HT1080 (cell line): ENCODE measurements at places on chromosomes 7 and 10.

GRCh38 chr10:6840766-6841165 is 260.7 kb upstream of the PRKCQ start:
- DNase-seq = no peak

GRCh38 chr7:123929107-123929506 is 4.1 kb downstream of the SPAM1 start:
- no peak for DNase-seq

DNA sequence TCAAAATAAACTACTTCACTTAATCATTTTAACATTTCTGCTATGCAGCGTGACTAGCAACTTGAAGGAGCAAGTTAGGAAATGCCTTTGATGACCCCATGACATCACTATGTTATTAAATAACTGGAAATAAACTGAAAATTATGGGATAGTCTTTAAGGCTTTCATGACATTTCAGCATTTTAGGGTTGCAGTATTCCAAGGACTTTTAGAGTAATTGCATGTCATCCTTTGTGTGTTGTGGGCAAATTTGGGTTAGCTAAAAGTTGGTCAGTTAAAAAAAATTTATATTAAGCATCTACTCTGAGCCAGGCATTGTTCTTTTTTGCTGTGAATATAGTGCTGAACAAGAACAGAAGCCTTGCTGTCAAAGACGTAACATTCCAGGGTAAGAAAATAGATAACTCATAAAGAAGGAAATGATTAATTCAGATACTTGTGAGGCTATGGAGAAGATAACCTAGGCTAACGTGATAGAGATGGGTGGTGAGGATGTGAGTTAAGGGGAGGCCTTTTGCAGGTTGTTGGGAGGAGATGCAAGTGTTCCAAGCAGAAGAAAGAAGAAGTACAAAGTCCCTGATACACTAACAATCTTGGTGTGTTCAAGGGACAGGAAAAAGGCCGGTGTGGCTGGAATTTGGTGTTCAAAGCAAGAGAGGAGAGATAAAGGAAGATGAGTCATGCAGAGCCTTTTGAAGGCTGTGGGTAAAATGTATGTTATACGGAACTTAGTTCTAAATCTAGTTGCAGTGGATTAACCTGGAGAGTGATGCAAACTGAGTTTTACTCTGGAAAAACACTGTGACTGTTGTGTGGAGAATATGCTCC is 610.2 kb downstream of the AUTS2 start:
- peak; percentile 56 for DNase-seq

DNA sequence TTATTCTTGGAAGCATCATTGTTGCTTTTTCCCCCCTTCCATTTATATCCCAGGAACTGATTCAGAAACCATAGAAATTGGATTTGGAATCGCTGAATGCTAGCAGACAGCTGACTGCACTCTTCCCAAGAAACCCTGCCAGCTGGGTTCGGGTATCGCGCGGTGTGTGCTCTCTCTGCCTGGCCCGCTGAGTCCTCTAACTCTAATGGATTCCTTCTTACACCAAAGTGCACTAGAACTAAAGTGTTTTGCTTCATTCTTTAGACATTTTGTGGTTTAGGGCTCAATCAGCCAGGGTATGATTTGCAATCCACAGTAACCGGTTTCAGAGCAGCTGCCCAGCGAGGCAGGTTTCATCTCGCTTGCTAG is 92.2 kb downstream of the EGFR start:
- DNase-seq = no peak

DNA sequence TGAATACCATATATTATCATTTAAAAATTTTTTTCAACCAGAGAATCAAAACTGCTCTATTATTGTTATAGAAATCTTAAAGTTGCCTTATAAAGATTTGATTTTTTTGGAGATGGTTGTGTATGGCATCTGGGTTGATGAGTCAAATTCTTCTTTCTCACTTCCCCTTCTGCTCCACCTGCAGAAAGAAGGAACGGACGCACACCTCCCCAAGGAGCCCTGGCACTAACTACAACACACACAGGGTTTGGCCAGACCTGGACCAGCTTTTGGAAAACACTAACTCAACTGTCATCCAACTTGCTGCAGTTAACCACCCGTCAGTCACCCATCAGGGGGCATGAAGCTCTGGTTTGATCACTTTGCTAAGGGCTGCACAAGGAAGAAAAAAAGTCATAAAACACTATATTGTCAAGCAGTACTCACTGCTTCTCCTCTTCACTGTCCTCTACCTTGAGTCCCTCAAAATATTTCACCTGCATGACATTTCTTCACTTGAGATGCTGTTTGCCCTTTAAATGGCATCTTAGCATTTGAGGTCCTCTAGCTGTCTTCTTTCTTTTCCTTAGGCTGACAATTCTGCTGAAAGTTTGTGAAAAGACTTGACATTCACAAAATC is 266.7 kb upstream of the PHF14 start:
- no peak for DNase-seq

GRCh38 chr7:79454361-79454960 is 994 bp upstream of the MAGI2 start:
- DNase-seq = no peak

DNA sequence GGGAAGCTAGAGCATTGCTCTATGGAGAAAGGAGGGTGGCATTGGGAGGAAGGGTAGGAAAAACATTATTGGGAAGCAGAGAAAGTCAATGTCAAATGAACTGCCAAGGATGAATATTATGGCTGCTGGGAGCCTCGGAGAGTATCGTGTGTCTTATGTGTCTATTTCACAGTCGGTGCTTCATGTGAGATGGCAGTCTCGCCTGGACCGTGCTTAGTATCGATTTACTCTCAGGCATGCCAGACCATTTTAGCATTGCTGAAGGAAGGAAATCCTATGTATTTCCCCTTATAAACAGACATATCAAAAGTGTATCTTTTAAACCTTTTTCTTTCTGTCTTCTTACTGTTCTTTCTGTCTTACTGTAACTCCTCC is 612.6 kb downstream of the AUTS2 start:
- DNase-seq = no peak

GRCh38 chr7:113307147-113307546 is 188.8 kb upstream of the SMIM30 start:
- no peak for DNase-seq

- DNase-seq = no peak
These were observed 39.4 kb downstream of the CTBP2 start for GRCh38 chr10:125121003-125121402.

- peak; percentile 17 for DNase-seq
These were observed 76.8 kb downstream of the CTBP2 start for GRCh38 chr10:125083576-125083920.

DNA sequence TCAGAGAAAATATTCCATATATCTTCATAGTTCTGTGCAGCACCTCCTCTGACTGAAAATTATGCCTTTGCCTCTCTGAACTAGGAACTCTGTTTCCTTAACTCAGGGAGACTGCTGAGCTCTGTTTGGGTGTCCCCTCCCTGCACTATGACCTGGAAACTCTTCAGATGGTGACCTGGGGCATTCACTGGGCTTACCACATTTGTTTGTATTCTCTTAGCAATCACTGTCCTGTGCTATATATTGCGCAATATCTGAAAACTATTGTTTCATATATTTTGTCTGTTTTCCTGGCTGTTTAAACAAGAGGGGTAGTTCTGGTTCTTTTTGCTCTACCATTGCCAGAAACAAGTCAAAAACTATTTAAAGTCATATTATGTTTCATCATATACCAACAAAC is 181.8 kb upstream of the KIAA1217 start:
- DNase-seq = no peak

DNA sequence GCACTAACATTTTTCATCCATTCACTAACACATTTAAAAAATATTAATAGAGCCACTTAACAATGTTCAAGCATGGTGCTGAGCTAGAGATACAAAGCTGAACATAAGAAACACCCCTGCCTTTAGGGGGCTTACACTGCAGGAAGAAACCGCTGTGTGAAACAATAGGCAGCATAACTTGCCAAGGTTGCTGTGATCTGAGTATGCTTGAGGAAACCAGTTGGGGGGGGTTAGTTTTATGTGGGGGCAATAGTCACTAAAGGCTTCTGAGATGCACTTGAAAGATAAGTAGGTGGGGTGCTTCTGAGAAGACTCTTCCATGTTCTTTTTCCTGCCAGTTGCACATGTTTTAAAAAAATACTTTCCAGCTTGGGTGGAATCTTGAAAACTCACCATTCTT is 2.8 kb downstream of the RBM17 start:
- DNase-seq = no peak

DNA sequence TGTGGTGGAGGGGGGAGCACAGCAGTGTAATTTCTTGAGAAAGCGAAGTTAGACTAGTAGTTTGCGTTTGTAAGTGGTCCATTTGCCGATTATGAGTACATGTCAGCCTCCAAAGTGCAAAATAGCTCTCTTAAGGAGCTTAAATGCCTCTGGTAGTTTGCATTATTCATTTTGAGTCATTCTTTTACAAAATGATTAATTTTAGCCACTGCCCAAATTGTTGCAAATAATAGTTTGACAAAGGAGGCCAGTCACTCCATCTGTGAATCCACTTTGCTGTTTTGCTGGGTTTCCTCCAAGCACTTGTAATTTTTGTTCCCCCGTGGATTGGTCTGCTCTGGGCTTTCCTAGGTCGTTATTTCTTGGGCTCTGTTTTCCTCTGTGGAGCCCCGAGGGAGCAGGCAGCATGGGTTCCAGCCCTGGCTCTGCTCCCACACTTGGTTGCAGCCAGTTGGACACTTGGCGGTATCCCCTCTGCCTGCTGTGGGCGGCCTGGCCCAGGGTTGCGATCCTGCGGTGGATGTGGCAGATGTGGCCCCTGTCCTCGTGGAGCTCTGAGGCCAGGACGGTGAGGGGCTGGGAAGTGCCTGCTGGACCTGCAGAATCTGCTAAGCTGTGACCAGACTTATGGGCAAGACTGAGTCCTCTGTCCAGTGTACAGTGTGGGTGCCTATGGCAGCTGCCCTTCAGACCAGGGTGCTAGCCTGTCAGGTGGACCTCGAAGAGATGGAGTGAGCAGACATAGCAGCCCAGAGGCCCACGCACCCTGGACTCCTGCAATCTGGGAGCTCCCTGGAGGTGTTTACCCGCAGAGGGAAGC is 129.1 kb upstream of the BTBD16 start:
- DNase-seq = peak; percentile 58

- DNase-seq = no peak
These were observed 46.8 kb downstream of the ASB13 start for GRCh38 chr10:5619362-5620211.

DNA sequence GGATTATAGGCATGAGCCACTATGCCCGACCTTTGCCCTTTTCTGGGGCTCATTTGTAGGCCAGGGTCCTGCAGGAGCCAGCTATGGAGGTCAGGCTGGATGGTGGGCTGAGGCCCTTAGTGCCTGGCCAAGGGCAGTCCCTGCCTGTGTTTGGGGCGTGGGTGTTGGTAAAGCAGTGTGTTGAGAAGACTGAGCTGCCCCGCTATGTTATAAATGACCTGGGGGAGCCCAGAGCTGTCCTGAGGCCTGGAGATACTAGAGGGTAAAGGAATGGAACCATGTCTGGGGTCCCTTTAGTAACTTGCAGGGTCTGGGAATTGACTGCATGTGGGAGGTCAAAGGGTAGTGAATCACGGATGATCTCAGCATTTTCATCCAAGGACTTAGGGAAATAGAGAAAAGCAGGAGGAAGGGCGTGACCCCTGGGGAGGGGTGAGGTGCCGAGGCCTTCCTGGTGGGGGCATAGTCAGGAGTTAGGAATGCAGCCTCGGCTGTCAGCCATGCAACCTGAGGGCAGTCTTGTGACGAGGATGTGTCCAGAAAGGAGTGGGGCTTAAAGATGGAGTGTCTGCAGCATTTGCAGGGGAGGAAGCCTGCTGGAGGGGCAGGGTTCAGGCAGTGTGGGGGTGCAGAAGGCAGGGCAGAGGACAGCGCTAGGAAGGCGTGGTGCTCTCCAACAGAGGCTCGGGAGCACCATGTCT is 31.5 kb downstream of the TMEM248 start:
- peak; percentile 95 for DNase-seq

- DNase-seq = no peak
These were observed 35.2 kb upstream of the ITPRID1 start for GRCh38 chr7:31478721-31479120.

DNA sequence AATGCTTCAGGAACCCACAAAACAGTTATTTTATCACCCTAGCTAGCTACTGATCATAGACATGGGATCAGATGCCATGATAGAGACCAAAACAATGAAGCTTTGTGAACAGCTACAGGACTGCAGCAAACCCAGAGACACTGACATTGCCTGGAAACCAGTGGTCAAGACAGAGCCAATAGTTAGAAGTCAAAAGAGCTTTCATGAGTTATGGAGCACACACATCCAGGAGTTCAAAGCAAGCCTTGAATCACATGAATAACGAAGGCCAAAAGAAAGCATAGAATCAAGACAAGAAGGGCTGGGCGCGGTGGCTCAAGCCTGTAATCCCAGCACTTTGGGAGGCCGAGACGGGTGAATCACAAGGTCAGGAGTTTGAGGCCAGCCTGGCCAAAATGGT is 34.5 kb upstream of the GSAP start:
- no peak for DNase-seq

GRCh38 chr7:87361320-87361719 is 15.9 kb downstream of the CROT start:
- no peak for DNase-seq

- DNase-seq = no peak
These were observed 15.3 kb downstream of the ZFAND4 start for GRCh38 chr10:45657033-45657926.

DNA sequence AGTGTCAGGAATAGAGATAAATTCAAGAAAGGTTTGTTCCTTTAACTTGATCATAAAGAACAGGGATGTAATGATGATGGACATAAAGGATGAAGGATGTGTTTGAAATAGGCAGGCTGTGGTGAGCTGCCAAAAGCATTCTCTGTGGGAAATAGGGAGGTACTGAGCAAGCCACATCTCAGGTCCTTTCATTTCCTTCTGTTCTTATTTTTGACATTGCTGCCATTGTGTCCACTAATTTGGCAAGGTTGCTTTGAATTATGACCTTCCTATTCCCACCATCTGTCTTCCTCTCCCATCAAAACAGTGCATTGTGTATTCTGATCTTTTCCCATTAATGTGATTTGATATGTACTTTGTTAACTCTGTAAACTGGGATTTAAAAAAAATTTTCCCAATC is 9.4 kb downstream of the SCRN1 start:
- DNase-seq = no peak

GRCh38 chr7:33495207-33495606 is 365.8 kb downstream of the BBS9 start:
- no peak for DNase-seq
